ENCODE measurements at places on chromosomes 3 and 15.

GRCh38 chr15:39139431-39140059 is 441.3 kb upstream of the THBS1 start:
- no peak for DNase-seq

GRCh38 chr3:106161246-106161645 is 292.4 kb upstream of the CBLB start:
- no peak for DNase-seq

DNA sequence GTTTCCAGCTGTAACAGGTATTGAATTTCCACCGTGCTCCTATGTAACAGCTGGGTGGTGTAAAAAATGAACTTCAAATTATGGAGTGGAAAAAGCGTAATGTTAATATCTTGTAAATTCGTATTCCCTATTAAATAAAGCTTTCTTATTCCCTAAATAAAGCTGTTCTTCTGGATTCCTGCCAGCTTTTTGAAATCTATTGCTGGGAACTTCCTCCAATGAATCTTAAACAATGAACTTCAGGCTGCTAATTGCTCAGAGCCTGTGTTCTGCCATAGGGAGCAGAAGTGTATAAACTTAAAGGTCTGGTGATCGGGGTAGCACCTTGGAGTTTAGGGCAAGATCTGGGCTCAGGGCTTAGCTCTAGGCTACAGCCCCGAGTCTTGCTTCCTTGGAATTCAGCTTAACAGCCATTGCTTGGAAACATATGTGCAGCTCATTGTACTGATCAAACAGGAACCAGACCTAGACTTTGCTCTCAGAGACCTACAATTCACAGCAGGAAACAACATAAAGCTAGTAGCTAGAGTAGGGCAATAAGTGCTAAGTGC is 1.4 kb downstream of the ARL14 start:
- DNase-seq, result no peak

- DNase-seq, result peak; percentile 68
Measured at GRCh38 chr3:10164546-10165393, at the start of gene IRAK2. IRAK2 (plus strand) TSS chr3:10164919; CDS start chr3:10164955, 36 bp downstream.

- no peak for DNase-seq
Measured at GRCh38 chr3:4047366-4047765, 248.1 kb downstream of the LRRN1 start.

- DNase-seq, result no peak
Measured at GRCh38 chr3:141926929-141927328, 50.5 kb downstream of the ATP1B3 start.

GRCh38 chr3:38032328-38032865 is 3.0 kb upstream of the PLCD1 start:
- no peak for DNase-seq

GRCh38 chr3:181725830-181726229 is 14.1 kb downstream of the SOX2 start:
- no peak for DNase-seq

- no peak for DNase-seq
Measured at GRCh38 chr3:79423417-79423816, 344.4 kb downstream of the ROBO1 start.

DNA sequence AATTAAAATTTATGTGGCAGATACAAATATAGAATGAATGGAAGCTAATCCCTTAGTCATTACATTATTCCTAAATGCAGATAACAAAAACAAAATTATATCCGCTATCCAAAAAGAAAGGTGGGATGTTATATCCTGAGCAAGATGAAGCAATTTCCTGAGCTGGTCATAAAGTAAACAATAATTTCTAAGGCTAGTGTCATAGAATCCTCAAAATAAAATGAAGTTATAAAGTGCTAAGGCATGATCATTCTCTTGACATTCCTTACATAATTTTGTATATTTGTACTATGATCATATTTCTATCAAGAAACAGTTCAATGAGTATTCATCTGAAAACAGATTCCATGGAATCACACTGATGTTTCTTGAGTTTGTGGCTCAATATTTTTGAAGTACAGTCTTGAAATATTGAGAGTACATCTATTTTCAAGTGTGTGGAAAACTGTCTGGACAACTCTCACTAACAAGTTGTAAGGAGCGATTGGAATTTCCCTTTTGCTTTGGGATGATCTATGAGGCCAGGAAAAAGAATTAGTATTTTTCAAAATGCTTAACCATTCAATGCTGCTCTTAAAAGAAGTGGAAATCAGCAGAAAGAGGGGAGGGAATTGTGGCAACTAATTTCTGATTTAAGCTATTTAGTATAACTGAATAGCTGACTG is 92.4 kb downstream of the ABI3BP start:
- no peak for DNase-seq

GRCh38 chr3:79515072-79515471 is 252.7 kb downstream of the ROBO1 start:
- no peak for DNase-seq

DNA sequence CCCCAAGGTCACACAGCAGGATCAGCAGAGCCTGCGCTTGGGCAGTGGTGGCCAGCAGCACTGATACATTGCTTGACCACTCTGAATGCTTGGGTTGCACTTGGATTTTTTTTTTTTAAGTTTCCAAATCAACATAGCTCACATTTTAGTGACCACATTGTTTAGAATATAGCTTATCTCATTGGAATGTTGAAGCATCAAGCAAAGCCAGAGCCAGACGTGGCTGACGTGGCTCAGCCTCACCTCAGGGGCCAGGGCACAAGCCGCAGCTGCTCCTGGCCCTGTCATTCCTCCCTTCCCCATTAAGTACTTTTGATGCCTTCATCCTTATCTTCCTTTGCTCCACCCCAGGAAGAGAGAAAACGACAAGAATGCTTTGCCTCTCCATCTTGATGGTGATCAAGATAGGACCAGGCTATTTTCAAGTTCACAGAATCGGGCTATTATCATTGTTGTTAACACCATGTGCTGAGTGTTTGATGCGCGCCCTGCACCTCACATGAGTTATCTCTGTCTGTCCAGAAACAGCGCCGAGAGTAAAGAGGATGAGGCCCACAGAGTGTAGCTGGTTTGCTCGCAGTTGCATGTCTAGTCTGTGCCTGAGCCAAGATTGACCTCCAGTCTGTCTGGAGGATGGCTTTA is 75.8 kb downstream of the AAGAB start:
- no peak for DNase-seq

GRCh38 chr15:35934383-35935049 is 388.6 kb upstream of the DPH6 start:
- DNase-seq, result no peak

DNA sequence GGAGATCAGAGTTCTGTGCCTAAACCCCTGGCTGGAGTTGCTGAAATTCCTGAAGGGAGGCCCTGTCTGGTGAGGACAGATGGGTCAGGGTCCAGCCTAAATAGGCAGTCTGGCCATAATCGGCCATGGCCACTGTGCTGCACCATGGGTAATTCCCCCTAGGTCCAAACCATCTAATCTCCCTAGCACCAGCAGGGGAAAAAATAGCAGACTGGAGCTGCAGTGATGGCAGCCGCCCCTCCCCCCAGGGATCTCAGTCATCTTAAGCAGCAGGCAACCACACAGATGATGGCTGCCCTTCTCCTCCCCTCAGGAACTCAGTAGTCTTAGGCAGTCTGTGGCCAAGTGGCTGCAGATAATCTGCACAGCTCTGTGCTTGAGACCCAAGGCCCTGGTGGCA is 68.4 kb upstream of the CD96 start:
- peak; percentile 7 for DNase-seq

- no peak for DNase-seq
Measured at GRCh38 chr3:187964760-187965159, 189.2 kb upstream of the LPP start.

DNA sequence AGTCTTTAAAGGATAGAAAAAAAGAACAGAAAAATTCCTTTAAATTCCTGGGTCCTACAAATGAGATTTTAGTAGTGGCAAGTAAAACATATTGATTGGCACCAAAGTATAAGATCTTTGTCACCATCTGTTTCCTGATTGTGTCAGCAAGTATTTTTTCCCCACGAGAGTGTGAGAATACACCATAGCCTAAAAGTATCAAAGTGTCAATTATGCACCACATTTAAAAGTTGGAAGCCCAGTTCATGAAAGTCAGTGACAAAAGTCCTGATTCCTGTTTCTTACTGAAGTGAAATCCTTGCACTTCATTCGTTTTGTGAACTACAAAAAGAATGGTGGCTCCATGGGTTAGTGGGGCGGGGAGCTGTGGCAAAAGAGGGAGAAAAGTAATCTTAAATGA is 83.8 kb upstream of the DPH6 start:
- no peak for DNase-seq

DNA sequence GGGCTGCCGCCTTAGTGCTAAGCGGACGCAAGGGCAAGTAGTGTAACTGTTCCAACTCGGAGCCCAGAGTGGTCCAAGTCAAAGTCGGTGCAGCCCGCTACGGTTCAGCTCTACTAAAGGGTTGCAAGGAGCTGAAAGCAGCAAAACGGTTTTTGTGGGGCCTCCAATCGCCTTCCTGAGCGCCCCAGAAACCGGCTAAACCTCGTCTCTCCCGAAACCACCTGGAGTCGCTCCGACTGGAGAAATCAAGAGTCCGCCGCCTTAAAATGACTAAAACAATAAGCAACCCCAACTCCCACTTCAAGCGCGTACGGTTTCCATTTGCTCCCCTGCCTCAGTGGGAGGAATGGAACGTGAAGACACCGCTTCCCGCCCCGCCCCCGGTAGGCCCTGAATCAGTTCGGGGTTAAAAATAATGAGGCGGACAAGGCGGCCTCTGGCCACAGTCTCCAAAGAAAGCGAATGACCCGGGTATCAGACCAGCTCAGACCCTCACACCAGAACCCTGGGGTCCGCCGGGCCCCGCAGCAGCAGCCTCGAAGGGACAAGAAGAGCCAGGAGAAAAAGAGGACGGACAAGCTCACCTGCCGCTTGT is 401 bp downstream of the SEC11A start:
- peak; percentile 55 for DNase-seq

DNA sequence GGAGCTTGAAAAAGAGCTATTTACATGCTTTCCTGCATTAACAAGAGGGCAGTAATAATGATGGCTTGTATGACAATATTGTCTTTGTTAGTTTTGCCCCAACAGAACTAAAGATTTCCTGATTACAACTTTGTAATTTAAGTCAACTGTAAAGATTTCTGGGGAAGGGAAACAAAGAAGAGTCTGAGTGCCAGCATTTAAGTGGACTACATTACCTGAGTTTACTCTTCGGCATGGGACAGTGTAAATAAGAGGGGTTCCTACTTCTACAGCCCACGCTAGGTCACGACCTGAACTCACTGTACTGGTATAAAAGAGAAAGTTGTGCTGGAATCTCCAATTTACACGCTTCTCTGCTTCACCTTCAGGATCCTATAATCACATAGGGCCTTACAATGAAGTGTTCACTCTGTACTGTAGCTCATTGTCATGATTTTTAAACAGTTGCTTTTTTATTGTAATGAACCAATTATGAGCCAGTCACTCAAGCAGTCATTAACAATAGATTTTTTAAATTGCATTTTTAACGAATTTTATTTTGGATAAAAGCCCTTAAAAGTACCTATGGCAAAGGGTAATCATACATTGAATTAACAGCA is 39.6 kb downstream of the DPH6 start:
- no peak for DNase-seq

DNA sequence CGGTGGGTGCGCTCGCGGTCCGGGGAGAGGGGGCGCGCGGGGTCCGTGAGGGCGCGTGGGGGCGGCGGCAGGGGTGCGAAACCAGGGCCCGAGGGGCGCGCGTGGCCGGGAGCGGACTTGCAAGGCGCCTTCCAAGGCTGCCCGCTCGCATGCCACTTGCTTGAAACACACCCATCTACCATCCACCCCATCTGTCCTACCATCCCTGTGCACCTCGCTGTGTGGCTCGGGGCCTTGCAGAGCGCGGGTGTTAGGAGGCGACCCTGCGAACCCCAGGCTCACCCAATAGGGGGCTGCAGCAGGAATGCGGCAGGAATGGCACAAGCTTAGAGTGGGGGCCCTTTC is 240 bp downstream of the CFAP100 start:
- no peak for DNase-seq

- no peak for DNase-seq
Measured at GRCh38 chr3:187044206-187044605, 95.1 kb downstream of the RPL39L start.

DNA sequence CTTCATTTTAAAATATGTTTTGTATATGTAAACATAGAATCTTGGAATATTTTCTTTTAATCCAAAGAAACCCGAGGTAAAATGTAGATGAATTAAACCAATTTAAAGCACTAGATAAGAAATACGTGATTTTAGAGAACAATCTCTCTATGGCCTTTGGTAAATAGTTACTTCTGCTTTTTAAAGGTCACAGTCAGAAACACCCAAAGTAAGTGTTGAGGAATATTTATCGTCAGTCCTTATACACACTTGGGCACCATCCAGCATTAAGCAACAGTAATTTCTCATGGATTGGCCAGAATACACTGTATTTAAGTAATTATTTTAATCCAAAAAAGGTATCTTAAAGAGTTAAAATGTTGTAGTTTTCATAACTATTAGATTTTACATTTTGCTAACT is 713.2 kb downstream of the NLGN1 start:
- DNase-seq, result no peak

DNA sequence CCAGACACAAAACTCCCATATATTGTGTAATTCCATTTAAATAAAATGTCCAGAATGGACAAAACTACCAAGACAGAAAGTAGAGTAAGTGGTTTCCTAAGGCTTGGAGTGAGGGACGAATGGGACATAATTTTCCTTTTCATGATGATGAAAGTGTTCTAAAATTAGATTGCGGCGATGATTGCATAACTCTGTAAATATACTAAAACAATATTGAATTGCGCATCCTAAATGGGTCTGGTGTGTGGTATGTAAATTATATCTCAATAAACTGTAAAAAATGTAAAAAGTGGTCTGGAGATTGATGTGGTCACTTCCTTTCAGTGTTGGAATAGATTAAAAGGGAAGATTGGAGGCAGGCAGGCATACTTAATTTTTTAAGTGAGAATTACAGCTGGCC is 105.9 kb upstream of the KCNAB1 start:
- DNase-seq, result no peak

DNA sequence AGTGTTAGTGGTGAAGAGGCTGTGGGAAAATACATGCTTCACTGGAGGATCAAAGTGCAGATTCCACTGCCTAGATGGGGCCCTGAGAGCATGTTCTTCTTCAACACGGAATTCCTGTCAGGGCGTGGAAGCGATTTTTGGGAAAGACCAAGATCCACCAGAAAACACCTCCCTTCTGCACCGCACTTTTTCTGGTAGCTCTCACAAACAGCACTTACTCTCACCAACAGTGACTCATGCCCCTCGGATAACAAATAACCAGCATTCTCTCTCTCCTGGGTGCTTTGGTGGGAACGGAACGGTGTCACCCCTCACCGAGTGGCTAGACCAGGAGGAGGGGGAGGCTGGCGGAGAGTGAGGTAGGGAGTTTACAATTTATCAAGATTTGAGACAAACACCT is 40.1 kb downstream of the ADAMTSL3 start:
- DNase-seq, result no peak

- DNase-seq, result no peak
Measured at GRCh38 chr3:178260887-178261565, 275.2 kb upstream of the KCNMB2 start.

- no peak for DNase-seq
Measured at GRCh38 chr15:91975241-91975978, 121.9 kb downstream of the SLCO3A1 start.

DNA sequence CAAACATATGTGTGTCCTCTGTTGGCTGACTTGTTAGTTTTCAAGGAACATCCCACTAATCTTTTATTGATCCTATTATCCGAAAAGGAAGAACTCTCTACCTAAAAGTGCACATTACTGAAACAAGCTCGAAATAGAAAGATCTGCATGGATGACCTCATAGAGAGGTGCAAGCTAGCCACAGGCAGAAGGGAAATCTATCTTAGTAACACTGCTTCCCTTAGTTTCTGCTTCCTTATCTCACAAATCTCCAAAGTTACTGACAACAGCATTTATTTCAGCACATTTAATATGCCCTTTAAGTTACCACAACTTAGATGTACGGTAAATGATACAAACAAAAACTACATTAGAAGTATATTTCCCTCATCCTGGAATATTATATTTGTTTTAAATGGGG is 285.1 kb upstream of the CCDC54 start:
- no peak for DNase-seq

All from activated CD4-positive, alpha-beta T cell treated with anti-CD3 and anti-CD28 coated beads, Interleukin-10, Interleukin-2, amounts not matched to agents 100 ng/mL and 50 ng/mL, durations not matched to agents 16 hours and 8 hours (primary cell).